ENCODE measurements at places on chromosomes 16 and 17.

- DNase-seq, result no peak
These were observed 51.2 kb downstream of the RPA1 start for GRCh38 chr17:1880851-1881630.

DNA sequence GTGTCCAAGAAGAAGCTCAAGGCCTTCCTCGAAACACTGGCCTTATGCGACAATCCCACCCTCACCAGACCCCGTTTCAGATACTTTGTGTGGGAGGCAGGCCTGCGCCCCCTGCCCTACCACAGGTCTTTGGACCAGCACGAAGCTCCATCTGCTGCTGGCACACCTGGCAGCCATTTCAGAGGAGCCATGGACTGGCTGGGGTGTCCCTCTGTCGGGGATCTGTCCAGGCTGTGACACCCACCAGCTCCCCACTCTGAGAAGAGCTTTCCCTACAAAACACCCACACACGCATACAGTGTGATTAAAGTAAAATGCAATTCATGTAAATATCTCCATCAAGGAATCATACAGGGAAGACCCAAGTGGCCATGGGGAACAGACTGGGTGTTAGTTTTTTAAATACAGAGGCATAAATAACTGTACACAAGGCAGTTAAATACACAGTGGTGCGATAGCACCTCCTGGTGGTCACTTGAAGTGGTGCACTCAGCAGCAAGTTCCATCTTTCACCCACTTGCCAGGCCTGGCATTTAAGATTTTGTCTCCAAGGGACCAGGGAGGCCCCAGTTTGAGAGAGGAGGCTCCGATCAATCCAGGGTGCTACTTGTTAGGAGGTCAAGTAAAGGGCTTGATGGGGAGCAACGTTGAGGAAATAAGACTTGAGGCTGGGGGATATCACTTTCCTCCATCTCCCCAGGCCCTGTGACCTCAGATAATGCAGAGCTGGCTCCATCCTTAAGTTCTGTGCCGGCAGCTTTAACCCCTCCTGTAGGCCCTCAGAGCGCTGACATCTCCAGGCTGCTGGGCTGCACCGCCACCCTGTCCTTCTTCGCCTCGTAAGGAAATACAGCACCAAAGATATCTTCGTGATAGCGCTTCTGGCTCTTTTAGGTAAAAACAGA is 43.6 kb downstream of the NOS2 start:
- DNase-seq, result no peak

GRCh38 chr17:49687878-49688491 is 10.1 kb upstream of the SPOP start:
- no peak for DNase-seq

DNA sequence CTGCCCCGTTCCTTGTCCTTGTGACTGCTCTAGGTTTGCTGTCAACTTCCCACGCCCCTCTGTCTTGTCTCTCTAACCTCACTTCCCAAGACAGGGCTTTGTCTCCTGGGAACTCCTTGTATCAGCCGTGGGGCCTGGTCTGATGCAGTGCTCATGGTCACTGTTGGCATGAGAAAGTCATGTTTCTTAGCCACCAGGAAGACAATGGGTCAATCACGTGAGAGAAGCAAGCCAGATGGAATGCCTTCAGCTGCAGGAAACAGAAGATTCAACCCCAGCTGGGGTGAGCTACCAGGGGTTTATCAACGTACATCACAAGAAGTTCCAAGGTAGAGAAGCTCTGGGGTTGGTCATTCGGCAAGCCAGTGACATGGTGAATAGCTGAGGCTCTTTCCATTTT is 116.6 kb downstream of the IRF8 start:
- DNase-seq, result no peak

GRCh38 chr16:86714166-86714565 is 135.8 kb downstream of the FOXL1 start:
- no peak for DNase-seq

DNA sequence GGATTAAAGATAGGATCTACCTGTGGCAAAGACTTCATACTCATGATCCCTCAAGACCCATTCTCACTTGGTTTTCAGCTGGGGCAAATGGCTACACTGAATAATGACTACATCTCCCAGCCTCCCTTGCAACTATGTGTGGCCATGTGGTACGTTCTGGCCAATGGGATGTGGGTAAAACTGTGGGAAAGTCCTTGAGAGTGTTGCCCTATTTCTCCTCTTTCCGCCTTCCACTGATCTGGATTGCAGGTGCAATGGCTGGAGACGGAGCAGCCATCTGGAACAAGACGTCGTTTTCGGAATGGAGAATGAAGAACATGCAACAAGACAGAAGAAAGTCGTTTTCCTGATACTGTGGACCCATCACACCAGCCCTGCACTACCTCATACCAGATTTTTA is 48.5 kb downstream of the HAPSTR1 start:
- DNase-seq, result no peak

All from NCI-H2081 treated with DMSO at 0.1 percent for 48 hours (cell line).